ENCODE measurements at places on chromosomes 3 and 15.

DNA sequence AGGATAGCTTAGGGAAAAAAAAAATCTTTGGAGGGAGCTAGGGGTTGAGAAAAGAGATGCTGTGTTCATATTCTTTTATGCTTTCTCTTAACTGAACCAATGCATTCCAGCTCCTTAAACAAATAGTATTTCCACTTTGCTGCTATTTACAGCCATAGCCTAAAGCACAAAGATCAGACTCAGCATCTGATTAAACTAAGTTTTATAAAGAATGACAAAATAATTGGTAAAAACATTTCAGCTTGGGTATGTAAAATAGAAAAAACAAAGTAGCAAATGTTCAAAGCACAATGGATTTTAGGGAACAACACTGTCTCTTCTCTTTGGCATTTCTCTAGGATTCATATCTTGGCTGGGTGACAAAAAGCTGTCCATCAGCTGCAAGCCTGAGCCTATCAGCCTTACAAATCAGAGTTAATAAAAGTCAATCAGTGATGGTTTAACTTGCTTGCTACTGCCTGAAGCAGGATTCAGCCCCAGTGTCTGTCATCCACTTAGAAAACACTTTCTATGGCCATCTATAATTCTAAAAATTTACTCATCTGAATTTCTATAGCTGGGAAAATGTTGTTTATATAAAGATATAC, 232.1 kb upstream of the CDIN1 start:
- DNase-seq: no peak

GRCh38 chr15:86021281-86022264, 58.1 kb upstream of the AGBL1 start:
- no peak for DNase-seq

- DNase-seq: peak; percentile 24
Observed at GRCh38 chr3:60770532-60770931, 480.7 kb downstream of the FHIT start.

DNA sequence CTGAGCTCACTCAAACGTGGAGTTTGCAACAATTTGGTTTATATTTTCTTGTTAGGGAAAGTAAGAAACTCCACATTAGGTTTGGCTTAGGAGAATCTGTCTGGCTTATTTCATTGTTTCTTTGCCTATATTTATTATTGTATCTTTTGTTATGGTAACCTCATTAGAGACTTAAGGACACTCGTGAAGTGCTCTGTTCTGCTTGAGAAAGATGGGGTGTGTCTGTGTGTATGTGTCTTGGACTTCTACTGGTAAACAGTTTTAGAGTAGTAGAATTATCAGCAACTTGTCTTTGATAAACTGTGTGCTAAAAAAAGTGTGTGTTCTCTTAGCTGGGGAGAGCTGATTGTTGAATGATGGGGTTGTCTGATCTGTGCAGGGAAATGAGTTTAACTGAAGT, 306.5 kb downstream of the RBMS3 start:
- no peak for DNase-seq

DNA sequence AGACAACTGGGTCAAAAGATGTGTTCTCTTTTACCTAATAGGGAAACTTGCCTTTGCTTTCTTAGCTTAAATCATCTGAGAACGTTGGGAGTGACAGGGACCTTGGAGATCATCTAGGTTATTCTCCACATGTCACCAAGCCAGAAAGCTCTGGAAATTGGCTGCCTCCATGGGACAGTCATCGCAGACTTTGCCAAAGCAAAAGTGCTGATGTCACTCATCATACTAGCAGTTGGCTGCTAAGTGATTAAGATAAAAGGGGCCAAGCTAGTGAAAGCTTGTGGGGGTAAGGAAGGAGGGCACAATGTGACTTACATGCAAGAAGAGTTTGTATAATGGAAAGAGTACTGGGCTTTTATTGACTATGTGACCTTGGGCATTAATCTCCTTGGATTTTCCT, 198.0 kb upstream of the PFN2 start:
- DNase-seq: no peak

GRCh38 chr15:37873336-37873735, 61.1 kb upstream of the TMCO5A start:
- no peak for DNase-seq

DNA sequence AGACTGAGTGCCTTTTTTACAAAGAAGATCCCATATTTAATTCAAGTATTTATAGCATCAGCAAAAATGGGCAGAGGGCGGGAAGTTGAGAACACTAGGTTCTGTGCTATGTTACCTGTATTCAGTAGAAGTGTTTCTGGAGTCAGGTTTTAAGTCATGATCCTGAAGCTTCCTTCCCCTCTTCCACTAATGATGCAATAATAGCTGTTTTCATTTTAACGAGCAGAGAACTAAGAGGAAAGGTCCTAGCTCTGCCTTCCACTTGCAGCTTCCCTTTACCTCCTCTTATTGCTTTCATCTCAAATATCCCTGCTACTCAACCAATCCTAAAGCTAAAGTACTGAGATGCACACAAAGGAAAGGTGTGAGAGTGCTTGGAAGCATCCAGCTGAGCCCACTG, 16.9 kb upstream of the TMOD3 start:
- DNase-seq: no peak

DNA sequence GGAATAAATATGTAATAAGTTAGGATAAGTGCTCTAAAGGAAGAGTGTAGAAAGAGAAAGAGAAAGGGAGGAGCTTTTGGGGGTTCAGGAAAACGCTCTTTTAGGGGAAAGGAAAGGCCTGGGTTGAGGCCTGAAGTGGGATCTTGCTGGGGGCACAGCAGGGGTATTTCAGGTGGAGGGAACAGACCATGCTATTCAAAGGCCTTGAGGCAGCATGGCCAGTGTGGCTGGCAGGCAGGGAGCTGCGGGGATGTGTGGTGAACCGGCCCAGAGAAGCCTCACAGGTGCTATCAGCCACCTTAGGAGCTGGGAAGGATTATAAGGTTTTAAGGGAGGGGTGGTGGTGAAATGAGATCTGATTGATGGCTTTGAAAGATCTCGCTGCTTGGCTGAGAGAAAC, 66.6 kb downstream of the LINGO1 start:
- no peak for DNase-seq

GRCh38 chr3:172557515-172558220, 34.4 kb upstream of the TNFSF10 start:
- no peak for DNase-seq

- DNase-seq: no peak
Observed at GRCh38 chr15:60544581-60545264, 65.8 kb upstream of the ICE2 start.

DNA sequence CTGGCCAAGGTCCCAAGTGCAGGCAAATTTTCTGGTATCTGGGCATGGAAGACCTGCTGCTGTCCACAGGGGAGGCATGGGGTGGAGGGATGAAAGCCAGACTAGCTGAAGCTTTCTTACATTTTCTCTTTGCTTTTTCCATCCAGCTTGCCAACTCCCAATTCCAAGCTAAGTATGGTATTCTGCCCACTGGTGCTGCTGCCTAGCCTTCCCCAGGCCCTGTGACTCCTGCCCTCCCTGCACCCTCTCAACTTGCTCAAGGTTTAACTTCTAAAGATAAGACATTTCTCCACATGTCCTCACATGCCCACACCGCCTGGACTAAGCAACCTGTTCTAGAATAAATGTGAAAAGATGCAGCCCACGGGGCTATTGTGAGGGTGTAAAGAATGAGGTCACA, 59.5 kb upstream of the HACD2 start:
- no peak for DNase-seq

DNA sequence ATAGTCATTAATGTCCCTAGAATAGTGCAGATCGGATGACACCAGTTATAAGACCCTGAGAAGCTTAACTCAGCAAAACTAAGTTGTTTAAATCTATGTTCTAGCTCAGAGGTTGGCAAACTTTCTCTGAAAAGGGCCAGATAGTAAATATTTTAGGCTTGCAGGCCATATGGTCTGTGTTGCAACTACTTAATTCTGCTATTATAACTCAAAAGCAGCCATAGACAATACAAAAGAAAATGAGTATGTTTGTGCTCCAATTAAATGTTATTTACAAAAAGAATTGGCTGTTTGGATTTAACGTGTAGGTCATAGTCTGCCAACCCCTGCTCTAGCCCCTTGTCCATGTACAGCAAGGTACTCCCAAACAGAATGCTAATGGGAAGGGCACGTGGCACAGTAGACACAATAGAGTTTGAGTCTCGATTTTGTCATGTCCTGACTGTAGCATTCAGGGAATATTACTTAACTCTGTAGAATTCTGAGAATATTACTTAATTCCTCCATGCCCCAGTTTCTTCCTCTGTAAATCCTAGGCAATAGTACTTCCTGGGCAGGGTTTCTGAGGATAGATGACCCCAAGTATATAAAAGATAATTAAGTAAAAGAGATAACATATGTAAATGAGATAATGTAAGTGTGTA, 70.5 kb upstream of the ATP2C1 start:
- no peak for DNase-seq

DNA sequence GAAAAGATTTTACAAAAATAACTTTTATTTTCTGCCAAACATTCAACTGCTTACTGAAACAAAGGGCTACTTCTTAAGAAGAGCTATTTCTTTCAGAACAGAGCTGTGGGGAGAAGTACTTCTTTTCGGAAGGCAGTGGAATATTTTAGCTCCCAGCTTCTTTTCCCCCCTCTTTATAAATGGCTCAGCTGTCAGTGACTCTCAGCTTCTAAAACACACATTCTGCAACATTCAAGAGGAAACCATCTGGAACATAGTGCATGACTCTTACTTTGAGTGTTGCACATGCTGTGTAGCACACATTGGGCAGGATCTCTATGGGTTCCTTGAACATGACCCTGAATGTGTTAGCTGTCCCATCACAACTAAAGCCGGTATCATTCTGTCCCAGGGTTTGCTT, 7.0 kb upstream of the C15orf40 start:
- no peak for DNase-seq

DNA sequence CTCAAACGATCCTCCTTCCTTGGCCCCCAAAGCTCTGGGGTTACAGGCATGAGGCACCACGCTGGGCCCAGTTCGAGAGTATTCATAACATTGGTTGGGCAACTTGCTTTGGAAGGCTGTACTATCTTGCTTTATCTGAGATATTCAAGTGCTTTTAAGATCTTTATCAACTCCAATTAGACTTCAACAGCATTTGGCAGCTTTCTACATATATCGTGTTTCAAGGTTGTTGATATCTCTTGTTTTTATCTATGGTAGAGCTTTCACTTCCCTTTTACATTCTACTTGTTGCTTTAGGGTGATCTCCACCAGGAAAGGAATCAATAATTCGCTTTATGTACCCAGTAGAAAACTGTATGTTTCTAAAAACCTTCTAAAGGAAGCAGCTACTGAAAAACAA, 395.3 kb downstream of the IL5RA start:
- DNase-seq: no peak

- DNase-seq: no peak
Observed at GRCh38 chr15:101646672-101647071, 5.5 kb downstream of the TM2D3 start.

DNA sequence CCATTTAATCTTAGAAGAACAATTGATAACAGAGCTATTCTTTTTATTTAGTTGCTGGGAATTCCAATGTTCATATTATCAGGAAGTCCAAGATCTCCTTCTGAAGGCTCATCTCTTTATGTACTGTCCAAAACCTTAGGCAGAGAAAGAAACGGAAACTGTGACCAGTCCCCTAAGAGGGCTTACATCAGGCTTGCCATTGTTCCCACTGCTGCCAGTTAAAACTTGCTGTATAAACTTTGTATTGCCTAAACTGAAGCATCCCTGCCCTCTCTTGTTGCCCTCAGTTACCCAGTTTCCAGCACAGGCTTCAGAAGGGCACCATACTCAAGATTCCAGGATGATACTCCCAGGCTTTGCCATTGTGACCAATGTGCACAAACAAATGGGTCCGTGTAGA, 435.2 kb upstream of the NAALADL2 start:
- DNase-seq: no peak

DNA sequence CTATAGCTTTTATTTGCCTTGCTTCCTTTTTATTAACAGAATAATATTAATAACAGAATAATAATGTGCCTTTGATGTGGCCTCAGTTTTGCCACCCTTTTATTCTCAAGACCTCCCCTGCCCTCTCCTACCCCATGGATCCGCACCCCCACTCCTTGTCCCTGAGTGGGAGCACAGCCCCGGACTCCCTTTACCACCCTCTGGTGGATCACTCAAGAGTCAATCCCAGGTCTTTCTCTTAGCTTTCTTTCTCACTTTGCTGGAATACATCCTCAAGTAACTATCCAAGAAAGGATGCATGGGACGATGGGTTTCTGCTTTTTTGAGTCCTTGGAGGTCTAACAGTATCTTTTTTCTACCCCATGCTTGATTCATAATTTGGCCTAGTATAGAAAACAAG, 63.4 kb downstream of the KLF13 start:
- no peak for DNase-seq

GRCh38 chr3:178044320-178044719, 491.9 kb upstream of the KCNMB2 start:
- DNase-seq: no peak

DNA sequence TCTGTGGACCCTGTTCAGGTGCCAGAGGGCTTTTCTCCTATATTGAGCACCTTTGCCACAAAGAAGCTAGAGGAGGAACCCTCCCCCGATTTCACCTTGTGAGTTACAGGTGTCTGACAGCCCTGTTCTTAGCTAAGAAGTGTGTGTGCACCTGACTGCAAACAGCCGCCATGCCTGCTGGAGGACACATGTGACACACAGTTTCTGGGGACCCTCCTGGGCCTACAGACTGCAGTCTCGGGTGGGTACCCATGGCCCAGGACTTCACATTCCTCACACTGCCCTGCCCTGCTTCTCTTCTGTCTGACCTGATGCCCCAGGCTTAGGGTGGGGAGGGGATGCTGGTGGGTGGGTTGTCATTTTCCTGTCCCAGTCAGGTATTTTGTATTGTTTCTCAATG, 140.6 kb downstream of the CACNA1D start:
- DNase-seq: no peak

GRCh38 chr15:50864873-50865272, 43.6 kb upstream of the AP4E1 start:
- no peak for DNase-seq

DNA sequence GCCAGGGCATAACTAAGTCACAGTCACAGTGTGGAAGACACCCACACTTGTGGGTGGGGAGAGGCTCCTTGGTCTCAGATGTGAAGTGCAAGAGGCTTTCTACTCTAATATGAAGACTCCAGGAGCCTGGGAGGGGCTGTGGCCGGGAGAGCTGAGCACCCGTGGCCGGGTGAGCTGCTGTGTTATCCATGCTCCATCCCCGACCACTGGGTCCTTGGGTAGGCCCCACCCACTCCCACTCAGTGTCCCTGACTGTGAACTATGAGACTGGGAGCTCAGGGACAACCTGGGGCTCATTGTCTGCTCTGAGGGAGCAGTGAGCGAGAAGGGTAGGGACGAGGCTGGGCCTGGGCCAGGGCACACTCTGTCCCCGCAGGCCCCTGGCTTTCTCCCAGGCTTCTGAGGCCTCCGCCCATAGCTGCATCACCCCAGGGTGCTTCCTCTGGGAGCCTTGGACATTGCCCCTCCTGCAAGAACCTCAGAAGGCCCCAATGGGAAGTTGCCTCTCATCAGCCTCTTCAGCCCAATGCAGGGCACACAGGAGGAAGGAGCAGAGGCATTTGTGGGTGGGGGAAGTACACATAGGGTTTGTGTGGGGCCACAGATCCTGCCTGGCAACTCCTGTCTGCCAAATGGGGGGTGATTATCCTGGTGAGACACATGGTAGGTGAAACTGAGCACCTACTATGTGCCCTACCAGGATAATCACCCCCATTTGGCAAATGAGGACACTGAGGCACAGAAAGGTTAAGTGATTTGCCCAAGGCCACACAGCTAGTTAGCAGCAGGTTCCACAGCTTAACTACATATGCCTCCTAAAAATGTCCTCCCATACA, 2.4 kb downstream of the ANPEP start:
- no peak for DNase-seq

GRCh38 chr15:48695088-48695826, 49.7 kb upstream of the FBN1 start:
- DNase-seq: no peak

All from right renal pelvis (tissue), 4 donors.